Lower lobe of right lung (tissue), 2 donors: ENCODE measurements at places on chromosomes 2 and 18. TPM values are rescaled to one million over a fixed set of nuclear protein-coding genes. Genes with fewer than 3 reads are reported as not detected.

- no peak for DNase-seq
These were observed 18.5 kb downstream of the NFE2L2 start for GRCh38 chr2:177246000-177246399.

The COBLL1 gene
- total RNA-seq = 89.4 TPM

- DNase-seq = no peak
These were observed 14.3 kb upstream of the EN1 start for GRCh38 chr2:118861731-118862130.

DNA sequence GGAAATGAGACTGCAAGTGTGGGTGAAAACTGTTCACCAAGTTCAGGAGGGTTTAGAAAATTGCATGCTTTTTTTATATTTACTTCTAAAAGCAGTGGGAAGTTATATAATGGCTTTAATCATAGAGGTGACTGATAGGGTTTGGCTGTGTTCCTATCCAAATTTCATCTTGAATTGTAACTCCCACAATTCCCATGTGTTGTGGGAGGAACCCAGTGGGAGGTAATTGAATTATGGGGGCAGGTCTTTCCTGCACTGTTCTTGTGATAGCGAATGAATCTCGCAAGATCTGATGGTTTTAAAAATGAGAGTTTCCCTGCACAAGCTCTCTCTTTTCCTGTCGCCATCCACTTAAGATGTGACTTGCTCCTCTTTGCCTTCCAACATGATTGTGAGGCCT is 35.7 kb upstream of the NTSR2 start:
- no peak for DNase-seq

- DNase-seq = no peak
These were observed 74.7 kb downstream of the TGIF1 start for GRCh38 chr18:3524706-3525105.

The DTNA gene
- 21.0 TPM for total RNA-seq

- DNase-seq = no peak
These were observed 21.2 kb downstream of the MRPL33 start for GRCh38 chr2:27792759-27793158.

The ENOSF1 gene
- total RNA-seq = 82.2 TPM

The VWA3B gene
- 7.9 TPM for total RNA-seq

GRCh38 chr2:112627060-112628040 is 18.4 kb upstream of the SLC20A1 start:
- DNase-seq = no peak

DNA sequence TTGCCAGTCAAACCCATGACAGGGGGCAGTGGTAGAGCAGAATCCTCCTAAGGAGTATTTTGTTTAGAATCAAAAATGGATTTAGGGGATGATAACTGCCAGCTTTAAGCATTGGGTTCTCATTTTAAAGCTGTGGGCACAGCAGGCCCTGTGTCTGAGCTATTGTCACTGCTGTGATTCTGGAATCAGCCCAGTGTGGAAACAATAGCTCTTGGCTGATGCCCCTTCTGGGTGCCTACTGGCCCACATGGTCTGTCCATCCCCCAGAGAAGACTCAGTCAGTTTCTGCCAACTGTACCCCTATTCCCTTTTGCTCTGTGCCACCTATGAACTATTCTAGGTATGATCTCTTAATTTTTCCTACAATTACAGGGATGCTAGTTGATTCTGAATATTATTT is 91.7 kb upstream of the LRRTM1 start:
- no peak for DNase-seq

The POTEI gene
- 0.24 TPM for total RNA-seq

DNA sequence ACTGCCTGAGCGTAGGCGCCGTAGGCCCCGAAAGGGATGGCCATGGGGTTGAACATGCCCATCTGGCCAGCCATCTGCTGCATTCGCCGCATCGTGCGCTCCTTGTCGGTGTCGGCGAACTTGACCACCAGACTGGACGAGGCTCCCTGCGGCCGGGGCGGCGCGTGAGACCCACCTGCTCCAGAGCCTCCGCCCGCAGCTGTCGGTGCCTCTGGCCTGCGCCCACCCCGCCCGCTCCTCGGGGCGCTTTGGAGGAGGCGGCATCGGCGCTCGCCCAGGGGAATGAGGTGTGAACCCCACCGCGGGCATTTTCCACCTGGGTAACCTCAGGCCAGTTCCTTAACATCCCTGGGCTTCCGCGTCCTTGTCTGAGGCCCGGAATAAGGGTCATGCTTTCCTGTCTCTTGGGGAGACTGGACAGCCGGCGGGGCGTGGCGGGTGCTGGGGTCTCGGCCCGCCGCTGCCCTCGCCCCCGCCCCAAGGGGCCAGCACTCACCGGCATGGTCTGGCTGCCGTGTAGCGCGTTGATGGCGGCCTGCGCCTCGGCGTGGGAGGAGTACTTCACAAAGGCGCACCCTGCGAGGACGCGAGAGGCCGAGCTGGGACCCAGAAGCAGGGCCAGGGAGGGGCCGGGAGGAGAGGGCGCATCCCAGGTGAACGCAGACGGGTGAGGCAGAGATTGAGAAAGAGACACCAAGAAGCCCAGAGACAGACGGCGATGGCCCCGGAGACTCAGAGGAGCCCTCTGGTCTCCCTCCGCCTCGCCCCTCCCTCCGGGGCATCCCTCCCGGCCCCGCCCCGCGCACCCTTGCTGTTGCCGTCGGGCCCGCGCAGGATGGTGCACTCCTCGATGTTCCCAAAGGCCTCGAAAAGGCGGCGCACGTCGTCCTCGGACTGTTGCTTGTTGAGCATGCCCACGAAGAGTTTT is 291.0 kb downstream of the CELF4 start:
- no peak for DNase-seq

GRCh38 chr2:159396799-159397198 is 110.3 kb upstream of the WDSUB1 start:
- DNase-seq = no peak

The SFT2D3 gene
- 7.4 TPM for total RNA-seq

DNA sequence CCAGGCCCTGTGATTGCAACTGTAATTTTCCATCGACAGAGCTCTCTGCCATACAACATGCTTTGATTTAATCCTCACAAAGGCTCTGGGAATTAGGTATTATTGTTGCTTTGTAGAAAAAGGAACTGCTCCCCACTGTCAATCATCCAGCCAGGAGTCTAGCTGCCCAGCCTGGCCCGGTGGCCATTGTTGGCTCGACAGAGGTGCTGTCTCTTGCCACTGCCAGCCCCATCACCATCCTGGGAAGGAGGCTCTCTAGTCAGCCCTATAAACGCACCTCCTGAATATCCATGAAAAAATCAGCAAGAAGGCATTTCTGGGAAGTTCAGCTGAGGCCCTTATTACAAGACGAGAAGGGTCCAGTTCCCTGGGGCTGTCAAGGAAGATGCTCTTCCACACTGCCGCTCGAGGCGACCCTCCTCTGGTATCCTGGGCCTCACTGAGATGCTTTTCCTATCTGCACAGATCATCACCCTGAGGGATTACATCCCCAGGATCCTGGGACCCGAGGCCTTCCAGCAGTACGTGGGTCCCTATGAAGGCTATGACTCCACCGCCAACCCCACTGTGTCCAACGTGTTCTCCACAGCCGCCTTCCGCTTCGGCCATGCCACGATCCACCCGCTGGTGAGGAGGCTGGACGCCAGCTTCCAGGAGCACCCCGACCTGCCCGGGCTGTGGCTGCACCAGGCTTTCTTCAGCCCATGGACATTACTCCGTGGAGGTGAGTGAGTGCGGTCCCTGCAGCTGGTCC is 71.0 kb downstream of the TPO start:
- DNase-seq = no peak

The RNPEPL1 gene
- 102 TPM for total RNA-seq

The VWC2L gene
- not detected for total RNA-seq

The SPATA3 gene
- total RNA-seq = not detected

DNA sequence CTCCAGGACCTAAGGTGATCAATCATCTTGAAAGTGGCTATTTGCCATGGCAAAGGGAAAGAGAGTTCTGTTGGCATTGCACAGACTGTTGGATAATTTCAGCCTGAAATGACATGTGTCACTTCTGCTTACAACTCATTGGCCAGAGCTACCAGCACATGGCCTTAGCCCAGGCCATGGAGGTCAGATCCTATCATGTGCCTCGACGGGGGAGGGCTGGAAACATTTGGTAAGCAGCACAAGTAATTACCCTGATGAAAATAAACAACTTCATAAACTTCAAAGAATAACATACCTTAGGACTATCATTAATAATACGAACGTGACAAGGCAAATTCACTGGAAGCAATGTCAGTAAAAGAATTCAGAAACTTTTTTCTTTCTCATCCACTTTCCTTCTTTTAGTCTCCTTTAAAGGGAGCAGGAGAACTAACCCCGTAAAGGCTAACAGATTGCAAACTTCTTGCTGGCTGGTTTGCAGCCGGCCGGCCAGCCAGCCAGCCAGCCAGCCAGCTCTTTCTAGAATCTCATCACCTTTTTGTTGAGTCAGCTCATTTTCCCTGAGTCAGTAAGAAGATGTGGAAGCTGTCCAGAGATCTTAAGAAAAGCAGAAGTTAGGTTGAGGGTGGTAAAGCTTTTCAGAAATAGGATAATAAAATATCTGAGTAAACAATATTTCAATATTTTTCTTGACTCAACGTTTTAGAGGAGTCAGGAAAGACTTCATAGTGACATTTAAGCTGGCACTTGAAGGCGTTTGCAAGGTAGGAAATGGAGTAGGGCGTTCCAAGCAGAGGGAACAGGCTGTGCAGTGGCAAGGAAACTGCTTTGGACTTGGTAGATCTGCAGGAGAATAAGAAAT is 31.9 kb downstream of the CNRIP1 start:
- no peak for DNase-seq

DNA sequence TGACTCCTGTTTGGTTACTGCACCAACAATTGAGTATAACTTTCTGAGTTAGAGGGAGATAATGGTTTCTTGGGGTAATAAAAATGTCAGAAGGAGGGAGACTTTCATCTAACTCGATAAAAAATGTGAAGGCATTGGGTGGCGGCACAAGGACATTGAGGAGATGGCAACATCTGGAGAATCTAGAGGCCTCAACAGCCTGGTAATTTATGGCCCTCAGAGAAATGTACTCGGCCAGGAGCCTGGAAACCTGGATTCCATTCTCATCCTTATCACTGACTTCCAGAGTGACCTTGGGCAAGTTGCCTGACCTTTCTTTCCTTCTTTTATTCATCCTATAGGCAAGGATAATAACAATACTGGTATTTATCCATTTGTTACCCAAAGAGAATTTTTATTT is 173.5 kb upstream of the MEX3C start:
- DNase-seq = no peak

- DNase-seq = no peak
These were observed 12.1 kb downstream of the AMER3 start for GRCh38 chr2:130767408-130767775.

- DNase-seq = no peak
These were observed 6.6 kb upstream of the RPL37A start for GRCh38 chr2:216491793-216492596.

GRCh38 chr2:117686699-117687098 is 127.8 kb upstream of the DDX18 start:
- no peak for DNase-seq

- DNase-seq = peak; percentile 55
These were observed 639 bp downstream of the MRO start for GRCh38 chr18:50819027-50819727.

The OSR1 gene
- 15.5 TPM for total RNA-seq

DNA sequence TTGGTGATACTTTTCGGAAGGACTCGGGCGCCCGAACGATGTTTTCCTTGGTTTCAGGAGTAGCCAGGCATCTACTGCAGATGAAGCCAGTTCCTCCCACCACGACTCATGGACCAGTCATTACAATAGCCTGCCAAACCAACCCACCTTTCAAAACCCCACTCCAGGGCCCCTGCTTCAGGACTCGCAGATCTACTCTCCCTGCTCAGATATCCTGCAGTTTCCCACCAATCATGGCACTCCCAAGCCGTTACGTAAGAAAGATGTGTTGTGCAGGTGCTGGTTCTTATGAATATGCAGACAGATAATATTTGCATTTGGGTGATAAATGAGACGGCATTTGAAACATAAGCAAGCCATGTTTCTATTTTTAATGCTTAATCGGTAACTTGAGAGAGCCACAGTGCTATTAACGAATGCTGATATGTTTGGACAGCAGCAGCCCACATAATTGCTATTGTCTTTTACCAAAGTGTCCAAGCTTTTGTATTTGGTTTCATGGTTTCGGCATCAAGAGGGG is 3.5 kb upstream of the CYS1 start:
- DNase-seq = no peak

DNA sequence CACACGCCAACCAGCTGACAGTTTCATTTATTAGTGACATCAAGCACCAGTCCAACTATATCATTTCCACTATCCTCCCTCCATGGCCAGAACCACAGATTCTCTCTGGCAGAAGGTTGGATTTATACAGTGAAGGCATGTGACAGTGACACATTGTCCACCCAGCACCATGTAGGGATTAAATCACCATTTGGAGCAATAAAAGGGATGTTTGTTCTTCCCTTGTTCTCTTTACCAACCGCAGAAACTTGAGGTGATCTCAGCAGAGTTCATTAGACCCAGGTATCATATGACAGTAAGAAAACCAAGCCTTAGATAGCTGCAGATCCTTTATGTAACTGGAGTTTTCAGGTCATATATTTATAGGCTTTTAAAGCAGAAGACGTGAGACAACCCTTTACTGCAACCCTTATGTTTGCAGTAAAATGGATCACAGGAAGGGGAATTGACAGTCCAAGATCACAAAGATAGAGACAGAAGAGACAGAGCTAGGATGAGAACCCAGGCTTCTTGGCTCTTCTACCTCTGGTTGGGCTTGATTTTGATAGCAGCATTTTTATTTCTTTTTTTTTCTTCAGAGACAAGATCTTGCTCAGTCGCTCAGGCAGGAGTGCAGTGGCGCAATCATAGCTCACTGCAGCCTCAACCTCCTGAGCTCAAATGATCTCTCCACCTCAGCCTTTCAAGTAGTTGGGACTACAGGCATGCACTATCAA is 80.1 kb downstream of the XDH start:
- no peak for DNase-seq

DNA sequence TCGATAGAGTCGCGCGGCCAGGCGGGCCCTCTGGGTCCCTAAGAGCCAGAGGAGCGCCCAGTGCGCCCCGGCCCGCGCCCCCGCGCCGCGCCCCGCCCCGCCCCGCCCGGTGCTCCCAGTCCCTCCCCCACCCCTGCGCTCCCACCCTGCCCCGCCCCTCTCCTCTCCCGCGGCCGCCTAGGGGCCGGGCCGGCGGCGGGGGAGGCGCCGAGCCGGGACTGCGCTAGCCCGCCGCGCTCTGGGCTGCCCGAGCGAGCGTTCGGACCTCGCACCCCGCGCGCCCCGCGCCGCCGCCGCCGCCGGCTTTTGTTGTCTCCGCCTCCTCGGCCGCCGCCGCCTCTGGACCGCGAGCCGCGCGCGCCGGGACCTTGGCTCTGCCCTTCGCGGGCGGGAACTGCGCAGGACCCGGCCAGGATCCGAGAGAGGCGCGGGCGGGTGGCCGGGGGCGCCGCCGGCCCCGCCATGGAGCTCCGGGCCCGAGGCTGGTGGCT is at the start of gene GPC1:
TSS of gene GPC1 (plus strand) at position 207 of the 491 bp plus-strand sequence. CDS start at position 463, 256 bp downstream.
- DNase-seq = peak; percentile 80

The DOK6 gene
- total RNA-seq = 3.2 TPM

The KLHL30 gene
- 0.71 TPM for total RNA-seq

The GNAL gene
- 5.6 TPM for total RNA-seq

- DNase-seq = no peak
These were observed 178.1 kb downstream of the DYSF start for GRCh38 chr2:71631411-71631931.

- DNase-seq = no peak
These were observed 201.8 kb upstream of the ATP5MC3 start for GRCh38 chr2:175383286-175383685.

GRCh38 chr18:48728204-48728833 is 189.5 kb downstream of the CTIF start:
- DNase-seq = peak; percentile 44

The PTH2R gene
- 0.32 TPM for total RNA-seq

GRCh38 chr2:117137371-117137770 is 677.1 kb upstream of the DDX18 start:
- DNase-seq = no peak
